A673 (cell line): ENCODE measurements at places on chromosomes 13 and 19.

DNA sequence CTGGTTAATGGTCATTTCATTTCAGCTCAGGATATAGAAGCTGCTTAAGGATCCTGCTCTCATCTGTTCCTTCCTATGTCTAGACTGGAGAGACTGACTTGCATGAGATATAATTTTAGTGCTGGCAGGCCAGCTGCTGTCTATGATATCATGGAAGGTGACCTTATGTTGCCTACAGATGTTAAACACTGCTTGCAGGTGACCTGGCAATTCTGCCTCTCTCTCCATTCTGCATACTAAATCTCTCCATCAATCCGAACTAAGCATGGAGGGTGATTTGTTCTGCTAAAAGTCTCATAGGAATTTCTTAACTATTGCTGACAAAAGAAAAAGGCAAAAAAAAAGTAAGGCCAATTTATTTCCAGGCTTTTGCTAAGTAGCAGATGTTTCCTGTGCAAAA is 81.0 kb downstream of the CCNA1 start:
- no peak for DNase-seq

GRCh38 chr19:33086955-33087354 is 6.0 kb downstream of the GPATCH1 start:
- DNase-seq = no peak

DNA sequence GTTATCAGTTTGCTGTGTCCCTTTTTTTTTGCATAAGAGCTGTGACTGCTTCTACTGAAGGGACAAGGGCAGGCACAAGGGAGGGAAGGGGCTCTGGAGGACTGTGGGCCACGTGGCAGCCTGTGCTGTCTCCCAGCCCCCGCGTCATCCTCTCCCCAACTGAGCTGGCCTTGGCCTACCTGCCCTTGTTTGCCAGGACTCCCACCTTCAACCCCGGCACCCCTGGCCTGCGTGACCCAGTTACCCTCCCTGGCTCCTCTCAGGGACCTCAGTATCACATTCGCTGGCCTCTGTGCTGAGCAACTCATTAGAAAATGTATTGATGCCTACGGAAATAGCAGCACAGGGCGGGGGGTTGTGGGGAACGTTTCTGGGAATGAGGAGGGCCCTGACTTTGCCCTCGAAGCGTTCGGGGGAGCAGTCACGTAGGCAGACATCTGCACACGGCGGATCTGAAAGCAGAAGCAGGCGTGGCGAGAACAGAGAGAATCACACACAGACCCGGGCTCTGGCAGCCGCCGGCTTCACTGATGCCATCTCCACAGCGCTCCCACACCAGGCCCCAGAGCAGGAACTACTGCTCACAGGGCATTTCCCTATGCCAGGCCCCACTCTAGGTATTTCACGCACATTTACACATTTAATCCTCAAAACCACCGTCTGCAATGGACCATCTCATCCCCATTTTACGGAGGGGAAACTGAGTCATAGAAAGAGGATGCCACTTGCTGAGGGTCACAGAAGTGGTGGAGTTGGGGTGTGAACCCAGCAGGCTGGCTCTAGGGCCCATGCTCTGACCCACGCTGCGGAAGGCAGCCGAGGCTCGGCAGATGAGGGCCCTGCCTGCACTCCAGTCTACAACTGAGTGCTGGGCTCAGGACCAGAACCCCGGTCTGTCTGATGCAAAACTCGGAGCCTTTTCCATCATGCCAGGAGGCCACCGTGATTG is 5.7 kb upstream of the ATF5 start:
- DNase-seq = no peak

DNA sequence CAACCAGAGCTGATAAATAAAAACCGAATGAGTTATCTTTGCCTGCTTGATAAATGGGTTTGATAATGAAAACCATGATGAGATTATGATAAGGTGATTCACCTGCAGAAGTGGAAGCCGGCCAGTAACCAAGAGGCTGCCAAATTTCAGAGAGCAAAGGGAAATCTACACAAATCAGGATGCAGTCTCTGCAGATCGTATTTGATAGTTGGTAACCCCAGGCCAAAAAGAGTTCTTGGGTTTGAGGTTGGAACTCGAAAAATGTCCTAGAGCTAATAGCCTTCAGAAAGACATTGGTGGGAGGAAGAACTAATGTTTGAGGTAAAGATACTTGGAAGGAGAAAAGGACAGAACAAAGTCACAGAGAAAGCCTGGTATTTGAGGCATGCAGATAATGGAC is 9.6 kb upstream of the LATS2 start:
- DNase-seq = no peak

- no peak for DNase-seq
These were observed 91.3 kb downstream of the USP12 start for GRCh38 chr13:27080018-27080948.
